ENCODE measurements at places on chromosomes 12 and 14. TPM values are rescaled to one million over a fixed set of nuclear protein-coding genes. Genes with fewer than 3 reads are reported as not detected.

DNA sequence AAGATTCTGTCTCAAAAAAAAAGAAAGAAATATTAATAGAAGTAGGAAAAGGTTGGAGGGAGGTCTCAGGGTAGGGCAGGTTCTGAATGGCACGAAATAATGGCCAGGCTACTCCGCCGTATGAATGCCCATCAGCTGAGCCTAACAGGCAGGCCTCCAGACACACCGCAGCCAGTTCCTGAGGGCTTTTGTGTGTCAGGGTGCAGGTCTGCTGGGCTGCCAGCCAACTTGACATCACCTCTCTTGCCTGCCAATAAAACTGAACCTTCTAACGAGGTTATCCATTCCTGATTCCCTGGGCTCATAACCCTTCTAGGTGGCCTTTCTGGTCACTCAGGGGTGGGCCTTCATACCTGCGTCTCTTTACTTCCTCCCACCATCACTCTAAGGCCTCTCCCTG, 3.0 kb downstream of the IFI27 start:
- no peak for DNase-seq

- DNase-seq = no peak
These were observed 5.3 kb downstream of the ARHGEF25 start for GRCh38 chr12:57616383-57617101.

DNA sequence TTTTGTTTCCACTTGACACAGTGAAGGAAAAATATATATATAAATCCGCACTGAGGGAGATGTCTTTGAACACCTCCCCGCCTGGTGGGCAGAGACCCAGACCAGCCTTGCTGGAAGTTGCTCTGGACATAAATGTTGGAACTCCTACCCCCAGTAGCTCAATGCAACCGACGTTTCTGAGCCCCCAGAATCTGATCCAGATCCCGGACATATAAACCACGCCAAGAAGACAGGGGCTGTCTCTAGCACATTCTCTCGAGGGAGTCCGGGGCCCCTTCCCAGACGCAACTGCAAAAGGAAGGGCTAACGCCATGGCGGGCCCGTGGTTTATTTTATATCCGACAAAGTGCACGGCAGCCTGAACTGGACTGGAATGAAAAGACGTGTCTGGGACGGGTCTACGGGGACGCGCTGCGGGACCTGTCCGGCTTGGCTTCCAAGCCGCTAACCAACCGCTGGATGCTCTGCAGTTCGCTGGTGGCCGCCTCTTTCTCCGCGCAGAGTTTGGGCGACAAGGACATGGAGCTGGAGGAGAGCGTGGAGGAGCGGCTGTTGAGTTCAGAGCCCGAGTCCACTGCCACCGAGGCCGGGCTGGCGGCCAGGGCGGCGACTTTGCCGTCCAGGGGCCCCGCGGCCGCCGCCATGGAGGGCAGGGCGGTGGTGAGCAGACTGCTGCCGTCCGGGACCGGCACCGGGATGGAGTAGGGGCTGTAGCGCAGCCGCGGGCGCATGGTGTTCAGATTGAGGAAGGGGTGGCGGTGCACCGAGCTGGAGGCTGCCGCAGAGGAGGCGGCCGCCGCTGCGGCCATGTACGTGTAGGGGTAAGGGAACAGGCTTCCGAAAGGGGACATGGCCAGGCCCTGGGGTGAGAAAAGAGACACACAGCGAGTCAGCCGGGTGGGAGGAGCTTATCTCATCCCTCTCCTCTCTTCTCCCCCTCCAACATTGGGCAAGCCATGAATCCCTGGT, 12.2 kb downstream of the TBX3 start:
- no peak for DNase-seq

- no peak for DNase-seq
These were observed 96.8 kb downstream of the TXNDC16 start for GRCh38 chr14:52455291-52456088.

DNA sequence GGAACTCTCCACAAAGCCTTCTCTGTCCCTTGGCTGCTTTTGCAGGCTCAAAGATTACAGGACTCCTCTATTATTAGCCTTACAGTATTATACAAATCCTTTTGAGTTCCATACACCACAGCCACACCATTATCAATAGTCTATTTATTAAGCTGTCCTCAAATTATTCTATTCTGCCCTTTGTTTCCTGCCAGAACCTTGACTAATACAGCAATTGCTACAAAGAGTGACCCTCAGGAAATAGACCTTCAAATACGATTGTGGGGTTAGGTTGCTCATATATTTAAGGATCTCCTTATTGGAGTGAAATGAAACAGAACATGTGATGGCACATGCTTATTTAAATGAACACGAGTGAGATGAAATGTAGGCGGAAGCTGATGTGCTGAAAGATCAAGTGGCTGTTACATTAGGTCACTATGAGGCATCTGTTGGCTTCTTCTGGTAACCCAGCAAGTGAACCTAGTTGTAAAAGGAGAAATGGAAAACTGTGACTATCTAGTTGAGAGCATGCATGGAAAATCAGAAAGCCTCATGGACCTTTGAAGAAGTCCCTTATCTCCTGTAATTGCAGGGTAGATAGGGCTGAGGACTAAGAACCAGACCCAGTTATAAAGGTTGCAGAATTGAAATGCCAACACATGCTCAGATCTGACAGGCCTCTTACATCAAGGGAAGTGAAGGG, 75.5 kb downstream of the AVPR1A start:
- DNase-seq = no peak

GRCh38 chr14:73661872-73662271, 17.1 kb downstream of the DNAL1 start:
- DNase-seq = no peak

DNA sequence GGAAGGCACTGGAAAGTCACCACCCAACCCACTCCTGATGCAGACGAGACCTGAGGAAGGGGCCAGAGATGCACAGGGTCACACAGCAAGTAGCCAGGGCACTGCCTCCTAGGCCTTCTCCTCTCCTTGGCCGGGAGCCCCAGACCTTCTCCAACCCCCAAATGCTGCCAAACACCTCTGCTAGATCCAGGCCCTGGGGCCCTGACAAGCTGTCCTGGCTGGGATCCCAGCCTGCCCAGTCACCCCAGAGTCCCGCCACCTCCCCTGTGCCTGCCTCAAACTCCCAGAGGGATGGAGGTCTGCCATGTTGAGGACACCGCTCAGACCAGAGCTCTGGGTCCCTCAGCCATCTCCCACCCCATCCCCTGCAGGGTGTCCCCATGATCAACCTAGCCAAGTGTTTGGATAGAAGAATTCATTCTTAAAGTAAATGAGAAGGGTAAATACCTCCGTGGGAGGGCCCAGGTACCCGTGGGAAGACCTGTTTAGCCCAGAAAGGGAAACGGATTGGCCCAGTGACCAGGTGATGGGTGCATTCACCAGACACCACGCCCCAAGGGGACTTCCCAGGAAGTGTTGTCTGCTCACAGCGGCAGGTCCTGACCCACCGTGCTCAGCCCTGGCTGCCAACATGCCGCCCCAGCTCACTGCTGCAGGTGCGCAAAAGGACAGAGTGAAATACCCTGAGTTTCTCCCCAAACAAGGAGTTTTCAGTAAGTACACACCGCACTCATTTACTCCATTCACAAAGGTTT, 4.6 kb upstream of the DIO3 start:
- no peak for DNase-seq

DNA sequence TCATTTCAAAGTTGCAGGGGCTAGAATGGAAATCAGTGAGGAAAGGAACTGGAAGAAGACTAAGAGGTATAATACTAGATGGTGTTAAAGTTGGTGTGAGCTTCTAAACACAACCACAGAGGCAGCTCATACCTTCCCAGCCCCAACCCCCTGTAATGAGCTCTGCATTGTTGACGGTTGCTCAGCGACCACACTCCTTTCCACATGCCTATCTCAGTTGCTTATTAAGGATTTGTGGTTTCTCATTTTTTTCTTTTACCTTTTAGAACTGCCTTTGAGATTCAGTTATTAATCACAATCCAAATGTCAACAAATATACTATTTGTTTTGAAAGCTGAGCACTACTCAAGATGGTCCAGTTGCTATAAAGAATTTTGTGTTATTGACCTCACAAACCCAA, 62.1 kb upstream of the KIF21A start:
- no peak for DNase-seq

DNA sequence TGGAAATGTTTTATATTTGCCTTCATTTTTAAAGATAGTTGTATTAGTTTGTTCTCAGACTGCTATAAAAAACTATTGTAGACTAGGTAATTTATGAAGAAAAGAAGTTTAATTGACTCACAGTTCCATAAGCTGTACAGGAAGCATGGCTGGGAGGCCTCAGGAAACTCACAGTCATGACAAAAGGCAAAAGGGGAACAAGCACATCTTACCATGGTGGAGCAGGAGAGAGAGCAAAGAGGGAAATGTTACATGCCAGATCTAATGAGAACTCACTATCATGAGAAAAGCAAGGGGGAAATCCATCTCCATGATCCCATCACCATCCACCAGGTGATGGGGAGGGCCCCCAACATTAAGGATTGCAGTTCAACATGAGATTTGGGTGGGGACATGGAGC, 35.5 kb upstream of the UNC79 start:
- no peak for DNase-seq

- no peak for DNase-seq
These were observed 33.0 kb upstream of the PRMT8 start for GRCh38 chr12:3458041-3458440.

DNA sequence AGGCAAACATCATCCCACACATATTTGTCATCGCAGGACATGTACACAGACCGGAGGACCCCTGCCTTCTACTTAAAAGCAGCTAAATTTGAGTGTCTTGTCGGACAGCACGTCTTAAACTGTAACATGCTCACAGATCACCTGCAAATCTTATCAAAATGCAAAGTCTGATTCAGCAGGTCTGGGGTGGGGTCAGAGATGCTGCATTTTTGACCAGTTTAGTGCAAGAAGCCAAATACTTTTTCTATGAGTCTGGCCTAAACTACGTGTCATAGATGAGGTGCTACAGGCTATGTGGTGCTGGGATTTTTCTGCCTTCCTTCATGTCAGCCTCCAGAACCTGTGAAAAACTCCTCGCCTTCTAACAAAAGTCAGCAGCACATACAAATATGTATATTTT, 178.8 kb upstream of the LHX5 start:
- DNase-seq = no peak

DNA sequence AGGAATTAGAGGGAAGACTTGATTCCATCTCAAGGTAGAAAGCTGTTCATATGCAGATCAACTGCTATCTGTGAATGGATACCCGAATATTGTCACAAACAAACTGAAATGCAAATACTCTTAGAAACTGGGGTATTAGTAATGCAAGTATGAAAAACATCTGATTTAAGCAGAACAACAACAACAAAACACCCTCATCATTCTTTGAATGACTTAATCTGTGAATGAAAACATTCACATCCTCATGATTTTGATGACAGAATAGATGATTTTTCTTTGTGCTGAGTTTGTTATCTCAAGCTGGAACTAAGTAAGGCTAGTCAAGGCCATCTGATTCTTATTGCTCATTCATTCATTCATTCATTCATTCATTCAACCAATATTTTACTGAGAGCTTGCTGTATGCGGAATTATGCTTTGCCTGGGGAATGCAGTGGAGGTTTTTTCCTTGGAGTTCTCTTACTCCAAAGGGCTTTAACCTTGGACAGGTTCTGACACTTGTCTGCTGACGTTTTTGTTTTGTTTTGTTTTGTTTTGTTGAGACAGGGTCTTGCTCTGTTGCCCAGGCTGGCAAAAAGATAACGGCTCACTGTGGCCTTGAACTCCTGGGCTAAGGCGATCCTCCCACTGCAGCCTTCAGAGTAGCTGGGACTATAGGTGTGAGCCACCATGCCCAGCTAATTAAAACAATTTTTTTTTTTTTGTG, 23.3 kb downstream of the OR10G3 start:
- DNase-seq = no peak

DNA sequence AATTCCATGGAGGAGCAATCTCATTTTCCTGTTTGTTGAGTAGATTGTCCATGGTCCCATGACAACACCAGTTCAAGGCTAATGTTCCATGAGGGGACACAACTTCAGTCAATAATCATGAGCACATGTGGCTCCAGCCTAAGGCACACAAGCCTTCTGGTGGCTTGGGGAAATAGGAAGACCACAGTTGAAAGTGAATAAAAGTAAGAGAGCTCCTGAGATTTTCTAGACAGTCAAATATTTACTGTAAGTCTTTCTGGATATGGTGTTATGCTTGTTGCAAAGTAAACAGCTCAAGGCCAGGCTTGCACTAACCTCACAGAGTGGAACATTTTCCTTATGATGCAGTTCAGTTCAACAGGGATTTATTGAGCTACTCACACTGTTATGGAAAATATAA, 206.9 kb upstream of the SLC38A2 start:
- no peak for DNase-seq

GRCh38 chr12:16568873-16569272, 37.1 kb downstream of the LMO3 start:
- no peak for DNase-seq

- DNase-seq = no peak
These were observed 59.3 kb upstream of the PRMT8 start for GRCh38 chr12:3431686-3432085.

- DNase-seq = no peak
These were observed 594.4 kb downstream of the FLRT2 start for GRCh38 chr14:86124328-86124727.

- no peak for DNase-seq
These were observed 12.2 kb upstream of the SLCO1B1 start for GRCh38 chr12:21118760-21119159.

DNA sequence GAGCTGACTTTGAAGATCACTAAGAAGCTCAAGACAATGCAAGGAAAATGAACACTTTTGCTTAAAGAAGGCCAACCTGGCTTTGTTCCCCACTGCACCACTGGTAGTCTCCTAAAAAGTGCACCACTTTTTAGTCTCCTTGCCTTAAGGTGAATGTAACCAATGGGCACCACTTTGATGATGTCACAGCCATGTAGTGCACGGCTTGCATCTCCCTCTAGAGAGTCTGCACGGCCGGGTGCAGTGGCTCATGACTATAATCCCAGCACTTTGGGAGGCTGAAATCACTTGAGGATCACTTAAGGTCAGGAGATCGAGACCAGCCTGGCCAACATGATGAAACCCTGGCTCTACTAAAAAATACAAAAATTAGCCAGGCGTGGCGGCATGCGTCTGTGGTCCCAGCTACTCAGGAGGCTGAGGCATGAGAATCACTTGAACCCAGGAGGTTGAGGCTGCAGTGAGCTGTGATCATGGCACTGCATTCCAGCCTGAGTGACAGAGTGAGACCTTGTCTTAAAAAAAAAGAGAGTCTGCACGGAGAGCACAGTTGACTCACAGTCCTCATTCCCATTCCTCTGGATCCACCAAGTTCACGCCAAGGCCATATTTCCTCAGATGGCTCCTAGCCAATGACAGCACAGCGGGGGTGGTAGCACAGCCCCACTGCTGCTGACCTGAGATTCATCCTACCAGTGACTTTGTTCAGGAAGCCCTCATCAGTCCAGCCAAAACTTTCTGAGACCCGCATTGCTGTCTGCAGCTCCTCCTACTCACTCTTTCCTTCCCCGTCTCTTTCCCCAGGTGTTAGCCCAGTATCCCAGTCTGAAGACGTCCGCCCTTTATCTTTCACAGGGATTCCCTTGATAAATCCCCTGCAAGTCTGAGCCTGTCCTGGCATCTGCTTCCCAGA, 16.5 kb upstream of the IFT81 start:
- DNase-seq = no peak

- no peak for DNase-seq
These were observed 9.1 kb downstream of the FAM181A start for GRCh38 chr14:93936245-93936644.

Gene PRH2
- not detected for polyA plus RNA-seq

Gene ALDH2
- 119 TPM for polyA plus RNA-seq

Gene TRPV4
- 18.8 TPM for polyA plus RNA-seq

Gene TAS2R19
- 2.5 TPM for polyA plus RNA-seq

Gene RIMBP2
- 26.5 TPM for polyA plus RNA-seq

Gene BCL7A
- polyA plus RNA-seq = 41.7 TPM

Gene DIO2
- polyA plus RNA-seq = 0.68 TPM

Gene NID2
- 106 TPM for polyA plus RNA-seq

Gene C14orf132
- 30.9 TPM for polyA plus RNA-seq

Gene ZC3H10
- polyA plus RNA-seq = 6.5 TPM

Gene SIX4
- 7.8 TPM for polyA plus RNA-seq
